ENCODE measurements at places on chromosomes 2 and 18. TPM values are rescaled to one million over a fixed set of nuclear protein-coding genes. Genes with fewer than 3 reads are reported as not detected.

LRATD1 gene
- total RNA-seq: 0.05 TPM

FAP gene
- total RNA-seq: not detected

ITGB6 gene
- total RNA-seq: 0.08 TPM

DUSP2 gene
- 4.9 TPM for total RNA-seq

POTEI gene
- 0.92 TPM for total RNA-seq

CYS1 gene
- total RNA-seq: 20.4 TPM

C2orf66 gene
- 0.33 TPM for total RNA-seq

RTP5 gene
- total RNA-seq: not detected

TRABD2A gene
- total RNA-seq: 1.7 TPM

GRCh38 chr18:77201506-77201905 lies 48.1 kb upstream of the GALR1 start:
- DNase-seq: no peak

DNA sequence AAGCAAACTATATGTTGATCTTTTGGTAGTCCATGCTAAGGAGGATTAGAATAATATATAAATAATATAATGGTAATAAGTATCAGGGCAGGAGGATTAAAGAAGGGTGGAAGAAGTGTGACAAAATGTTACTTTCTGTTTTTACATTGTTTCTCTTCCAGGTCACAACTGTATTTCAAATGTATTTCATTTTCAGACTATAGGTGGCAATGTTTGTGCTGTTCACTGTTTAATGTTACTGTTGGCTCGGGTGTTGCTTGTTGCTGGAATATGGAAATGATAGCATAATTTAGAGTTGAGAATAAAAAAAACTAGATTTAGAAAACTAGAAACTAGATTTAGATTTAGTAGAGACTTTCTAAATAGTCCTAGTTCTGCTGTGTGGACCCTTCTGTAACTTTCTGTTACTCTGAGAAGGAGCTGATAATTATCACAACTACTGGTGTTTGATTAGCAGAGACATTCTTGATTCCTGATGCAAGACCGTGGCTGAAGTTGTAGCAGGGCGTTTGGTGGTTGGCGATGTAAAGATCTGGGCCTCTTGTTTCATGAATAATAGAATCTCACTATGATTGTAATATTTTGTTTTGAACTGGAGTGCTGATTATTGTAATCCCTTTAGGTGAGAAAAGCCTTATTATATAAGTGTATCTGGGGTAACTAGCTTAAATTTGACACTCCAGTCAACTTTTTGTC lies 7.9 kb downstream of the NEDD4L start:
- DNase-seq: no peak

DNA sequence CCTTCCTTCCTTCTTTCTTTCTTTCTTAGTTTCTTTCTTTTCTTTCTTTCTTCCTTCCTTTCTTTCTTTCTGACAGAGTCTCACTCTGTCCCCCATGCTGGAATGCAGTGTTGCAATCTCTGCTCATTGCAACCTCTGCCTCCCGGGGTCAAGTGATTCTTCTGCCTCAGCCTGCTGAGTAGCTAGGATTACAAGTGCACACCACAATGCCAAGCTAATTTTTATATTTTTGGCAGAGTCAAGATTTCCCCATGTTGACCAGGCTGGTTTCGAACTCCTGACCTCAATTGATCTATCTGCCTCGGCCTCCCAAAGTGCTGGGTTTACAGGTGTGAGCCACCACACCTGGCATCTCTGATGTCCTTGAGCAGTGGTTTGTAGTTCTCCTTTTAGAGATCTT lies 48.5 kb downstream of the IL1R2 start:
- no peak for DNase-seq

- DNase-seq: no peak
These were observed 24.6 kb upstream of the INO80C start for GRCh38 chr18:35522130-35522959.

- DNase-seq: no peak
These were observed 664.2 kb downstream of the TDRD15 start for GRCh38 chr2:21787941-21788340.
